Psoas muscle (tissue), 8 donors: ENCODE measurements at places on chromosomes 2 and 18. TPM values are rescaled to one million over a fixed set of nuclear protein-coding genes. Genes with fewer than 3 reads are reported as not detected.

DNA sequence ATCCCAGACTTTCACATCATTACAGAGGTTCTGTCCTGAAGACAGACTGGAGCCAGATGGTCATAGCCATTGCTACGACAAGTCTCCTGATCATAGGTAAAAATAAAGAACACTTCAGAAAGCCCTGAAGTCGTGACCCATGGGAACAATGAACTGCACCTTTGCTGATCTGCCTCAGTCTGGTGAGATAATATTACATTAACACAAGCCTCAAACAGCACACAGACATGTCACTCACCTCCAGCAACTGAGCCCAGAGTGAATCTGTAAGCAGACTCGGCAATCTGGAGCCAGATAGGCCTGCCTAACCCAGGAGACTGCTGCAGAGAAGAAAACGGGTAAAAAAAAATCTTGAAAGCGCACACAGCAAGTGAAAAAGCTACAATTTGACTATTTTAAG is 79.2 kb downstream of the SLC25A12 start:
- DNase-seq = no peak

DNA sequence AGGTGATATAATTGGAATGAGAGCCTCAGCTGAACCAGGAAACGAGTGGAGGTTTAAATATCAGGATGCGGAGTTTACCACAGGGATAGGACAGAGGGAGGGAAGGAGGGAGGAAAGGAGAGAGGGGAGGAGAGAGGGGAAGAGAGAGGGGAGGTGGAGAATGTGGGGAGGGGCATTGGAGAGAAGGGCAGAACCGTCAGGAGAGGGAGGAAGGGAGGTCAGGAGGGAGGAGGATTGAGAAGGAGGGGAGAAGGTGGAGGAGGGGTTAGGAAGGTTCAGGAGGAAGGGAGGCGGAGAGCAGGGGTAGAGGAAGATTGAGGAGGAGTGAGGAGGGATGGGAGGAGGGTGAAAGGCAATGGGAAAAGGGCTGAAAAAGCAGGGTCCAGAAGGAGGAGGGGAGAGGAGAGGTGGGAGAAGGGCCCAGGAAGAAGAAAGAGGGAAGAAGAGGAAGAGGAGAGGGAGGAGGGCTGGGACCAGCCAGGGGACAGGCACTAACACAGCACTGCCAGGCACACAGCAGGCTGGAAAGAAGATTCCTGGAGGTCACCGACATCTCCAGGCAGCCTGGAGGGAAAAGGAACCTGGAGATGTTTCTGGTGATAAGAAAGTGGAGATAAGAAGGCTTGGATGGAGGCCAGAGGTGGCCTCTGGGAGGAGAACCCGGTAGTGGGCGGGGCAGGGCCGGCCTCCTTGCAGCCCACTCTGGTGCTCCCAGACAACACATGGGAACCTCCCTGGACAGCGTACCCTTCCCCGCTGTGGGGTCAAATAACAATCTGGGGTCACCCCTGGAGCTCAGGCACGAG is 176.7 kb upstream of the SMAD2 start:
- DNase-seq = no peak

GRCh38 chr2:99700482-99701398 is 210.9 kb upstream of the REV1 start:
- DNase-seq = no peak

- no peak for DNase-seq
These were observed 507 bp downstream of the CNNM4 start for GRCh38 chr2:96760986-96761832.

The TGFA gene
- total RNA-seq = 0.14 TPM

DNA sequence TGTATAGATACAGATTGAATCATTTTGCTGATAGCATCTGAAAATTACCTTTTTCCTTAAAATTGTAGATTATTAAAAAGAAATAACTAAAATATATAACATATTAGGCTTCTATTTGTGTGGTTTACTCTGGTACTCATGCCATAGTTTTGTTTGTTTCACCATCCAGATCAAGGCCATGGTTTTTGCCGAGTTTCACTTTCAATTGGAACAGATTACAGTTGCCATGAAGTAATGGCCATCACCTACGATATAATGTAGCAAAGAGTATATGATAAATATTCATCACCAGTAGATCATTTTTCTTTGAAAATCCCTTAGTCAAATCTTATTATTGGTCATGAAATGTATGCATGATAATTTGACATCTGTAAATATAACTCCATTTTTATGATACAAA is 11.9 kb upstream of the DNAH7 start:
- DNase-seq = no peak

- no peak for DNase-seq
These were observed 514.2 kb downstream of the PTPRM start for GRCh38 chr18:8081267-8081666.

- DNase-seq = no peak
These were observed 57.4 kb upstream of the EPAS1 start for GRCh38 chr2:46239847-46240181.

GRCh38 chr2:8324164-8324856 is 357.5 kb upstream of the ID2 start:
- DNase-seq = no peak

DNA sequence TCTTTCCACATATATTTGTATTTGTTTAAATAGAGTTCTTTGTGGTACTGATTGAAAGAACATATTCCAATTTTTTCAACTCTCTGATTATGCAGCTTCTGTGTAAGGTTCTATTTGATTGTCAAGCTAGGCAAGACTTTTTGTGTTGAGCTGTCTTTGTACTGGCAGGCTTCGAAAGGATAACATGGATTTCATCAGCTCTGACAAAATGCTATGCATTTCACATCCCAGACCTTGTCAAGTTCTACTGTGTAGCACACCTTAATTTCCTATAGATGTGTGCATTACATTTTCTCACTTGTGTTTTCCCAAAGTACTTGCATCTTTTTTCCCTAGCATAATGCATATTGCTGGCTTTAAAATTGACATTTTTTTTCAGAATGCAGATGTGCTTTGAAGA is 555.0 kb upstream of the GYPC start:
- no peak for DNase-seq
